ENCODE measurements at places on chromosomes 6 and 20.

DNA sequence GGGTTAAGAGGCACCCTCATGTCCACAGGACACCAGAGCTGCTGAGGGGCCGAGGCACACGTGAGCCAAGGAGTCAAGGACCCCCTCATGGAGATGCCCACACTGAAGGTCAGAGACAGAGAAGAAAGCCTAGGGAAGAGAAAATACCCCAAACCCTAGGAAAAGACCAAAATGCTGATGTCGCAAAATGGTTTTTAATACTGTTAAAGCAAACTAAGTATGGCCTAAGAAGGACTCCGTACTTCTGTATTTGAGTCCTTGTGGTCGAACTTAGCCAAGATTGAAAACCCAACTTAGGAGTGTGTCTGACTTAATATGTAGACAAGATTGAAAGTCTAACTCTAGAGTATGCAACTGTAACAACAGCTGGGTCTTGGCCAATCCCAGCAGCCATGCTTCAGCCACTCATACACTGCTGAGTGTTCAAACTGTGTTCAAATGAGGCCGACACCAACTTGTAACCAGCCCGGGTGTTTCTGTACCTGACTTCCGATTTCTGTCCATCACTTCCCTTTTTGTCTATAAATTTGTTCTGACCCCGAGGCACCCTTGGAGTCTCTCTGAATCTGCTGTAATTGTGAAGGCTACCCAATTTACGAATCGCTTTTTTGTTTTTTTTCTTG is 92.6 kb upstream of the AGPAT4 start:
- DNase-seq = no peak

DNA sequence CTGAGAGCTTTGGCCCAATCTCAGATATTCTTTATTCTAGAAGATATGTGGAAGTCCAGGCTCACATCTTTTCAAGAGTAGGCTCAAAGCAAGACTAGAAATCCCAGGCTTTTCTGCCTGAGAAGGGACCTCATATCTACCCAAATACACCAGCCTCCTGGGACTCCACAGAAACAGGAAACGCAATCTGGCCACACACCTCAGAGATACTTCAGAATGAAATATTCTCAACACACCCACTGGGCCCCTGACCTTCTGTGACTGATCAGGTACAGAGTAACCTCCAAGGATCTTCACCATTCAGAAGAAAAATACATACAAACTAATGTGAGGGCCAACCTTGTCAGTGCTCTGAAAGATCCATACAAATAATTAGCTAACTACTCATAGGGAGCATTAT is 183.2 kb downstream of the HIVEP2 start:
- DNase-seq = no peak

GRCh38 chr6:113292646-113293422 is 564.3 kb upstream of the MARCKS start:
- no peak for DNase-seq

DNA sequence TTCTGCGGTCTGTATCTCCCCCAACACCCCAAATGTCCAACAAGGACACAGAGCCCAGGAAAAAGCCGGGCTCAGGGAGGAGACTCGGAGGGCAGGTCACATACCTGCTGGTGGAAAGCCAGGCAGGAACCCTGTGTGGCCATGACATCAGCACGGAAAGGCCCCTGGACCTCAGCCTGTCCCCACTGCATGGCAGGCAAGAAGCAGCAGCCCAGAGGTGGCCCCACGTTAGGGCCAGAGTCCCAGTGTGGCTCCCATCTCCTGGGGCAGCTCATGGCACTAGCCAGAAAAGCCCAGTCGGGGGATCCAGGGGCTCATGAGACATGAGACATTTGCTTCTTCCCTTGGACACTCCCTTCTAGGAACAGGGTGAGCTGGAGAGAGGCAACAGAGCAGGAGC is 258.7 kb downstream of the DLL1 start:
- no peak for DNase-seq

DNA sequence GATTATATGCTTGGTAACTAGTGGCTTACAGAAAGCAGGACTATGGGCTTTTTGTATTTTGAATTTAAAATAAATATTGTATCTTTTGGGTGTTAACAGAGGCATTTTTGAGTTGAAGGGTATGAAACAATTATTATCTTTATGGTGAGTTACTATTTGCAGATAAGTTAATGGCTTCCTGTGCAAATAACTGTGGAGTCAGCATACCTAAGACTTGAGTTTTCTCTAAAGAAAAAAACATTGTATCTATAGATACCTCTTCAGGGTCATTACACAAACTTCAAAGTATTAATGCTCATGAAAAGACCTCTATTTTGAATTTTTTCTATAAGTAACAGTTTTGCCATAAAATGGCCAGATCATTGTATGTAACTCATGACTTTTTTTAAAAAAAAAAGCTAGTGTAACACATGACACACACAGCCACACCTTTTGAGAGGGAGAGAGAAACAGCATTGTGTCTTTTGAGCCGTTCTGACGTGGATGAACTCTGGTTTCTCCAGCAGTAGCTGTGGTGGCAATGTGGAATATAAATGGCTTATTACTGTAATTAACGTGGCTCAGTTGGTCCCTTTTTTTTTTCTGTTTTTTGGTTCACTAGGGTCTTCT is 36.3 kb downstream of the PLEKHG1 start:
- no peak for DNase-seq

GRCh38 chr6:82251942-82252341 is 4.4 kb upstream of the IBTK start:
- DNase-seq = no peak

DNA sequence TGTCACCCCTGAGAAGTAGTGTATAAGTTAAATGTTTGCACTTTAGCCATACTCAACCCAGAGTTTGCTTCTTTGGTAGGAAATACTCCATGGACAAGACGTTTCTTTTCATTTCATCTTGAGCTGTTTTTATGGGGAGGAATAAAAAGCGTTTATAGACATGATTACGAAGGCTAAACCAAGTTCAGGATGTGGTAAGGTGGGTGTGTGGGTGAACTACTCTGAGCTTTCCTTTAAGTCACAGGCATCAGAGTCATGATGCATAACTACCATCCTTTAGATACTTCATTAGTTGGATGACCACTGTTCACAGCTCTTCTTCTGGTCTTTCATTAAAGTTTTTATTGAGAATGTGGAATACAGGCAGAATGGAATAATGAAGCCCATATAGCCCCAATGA is 48.9 kb downstream of the EBF4 start:
- DNase-seq = no peak

DNA sequence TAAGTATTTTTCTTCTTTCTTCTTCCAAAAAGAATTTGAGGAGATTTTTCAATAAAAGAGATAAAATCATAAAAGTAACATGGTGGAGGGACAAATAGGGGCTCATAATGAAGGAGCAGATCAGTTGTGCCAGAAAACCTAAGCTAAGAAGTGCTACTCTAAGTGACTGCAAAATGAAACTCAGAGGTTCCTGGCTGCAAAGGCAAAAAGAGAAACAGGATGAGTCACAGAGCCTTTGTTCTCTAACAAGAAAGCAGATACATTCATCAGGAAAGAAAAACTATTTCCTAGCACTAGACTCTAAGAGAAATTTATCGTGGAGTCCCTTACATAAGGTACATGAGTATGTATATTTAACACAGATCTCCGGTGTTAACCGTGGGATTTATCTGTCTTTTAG is 49.8 kb downstream of the TSHZ2 start:
- no peak for DNase-seq

- DNase-seq = no peak
Observed at GRCh38 chr20:12014276-12014675, 96.6 kb downstream of the BTBD3 start.

- DNase-seq = no peak
Observed at GRCh38 chr6:19692506-19693298, 144.5 kb upstream of the ID4 start.

GRCh38 chr20:60483371-60483770 is 525.1 kb downstream of the CDH26 start:
- no peak for DNase-seq

DNA sequence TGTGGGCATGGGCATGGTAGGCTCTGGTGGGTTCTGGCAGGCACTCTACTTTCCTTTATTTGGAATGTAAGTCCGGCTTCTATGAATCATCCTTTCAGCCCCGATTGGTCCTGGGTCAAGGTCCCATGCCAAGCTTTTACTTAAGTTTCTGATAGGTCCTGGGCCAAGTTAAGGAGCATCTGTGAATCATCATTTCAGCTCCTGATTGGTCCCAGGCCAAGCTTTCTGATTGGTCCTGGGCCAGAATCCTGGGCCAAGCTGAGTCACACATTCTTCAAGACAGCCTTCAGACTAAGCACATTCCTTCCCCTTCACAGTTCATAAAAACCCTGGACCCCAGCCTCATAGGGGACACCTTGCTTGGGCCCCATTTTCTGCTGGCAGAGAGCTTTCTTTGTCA is 231.0 kb upstream of the EYS start:
- DNase-seq = no peak

- DNase-seq = no peak
Observed at GRCh38 chr20:49572857-49573256, 4.9 kb upstream of the PTGIS start.

DNA sequence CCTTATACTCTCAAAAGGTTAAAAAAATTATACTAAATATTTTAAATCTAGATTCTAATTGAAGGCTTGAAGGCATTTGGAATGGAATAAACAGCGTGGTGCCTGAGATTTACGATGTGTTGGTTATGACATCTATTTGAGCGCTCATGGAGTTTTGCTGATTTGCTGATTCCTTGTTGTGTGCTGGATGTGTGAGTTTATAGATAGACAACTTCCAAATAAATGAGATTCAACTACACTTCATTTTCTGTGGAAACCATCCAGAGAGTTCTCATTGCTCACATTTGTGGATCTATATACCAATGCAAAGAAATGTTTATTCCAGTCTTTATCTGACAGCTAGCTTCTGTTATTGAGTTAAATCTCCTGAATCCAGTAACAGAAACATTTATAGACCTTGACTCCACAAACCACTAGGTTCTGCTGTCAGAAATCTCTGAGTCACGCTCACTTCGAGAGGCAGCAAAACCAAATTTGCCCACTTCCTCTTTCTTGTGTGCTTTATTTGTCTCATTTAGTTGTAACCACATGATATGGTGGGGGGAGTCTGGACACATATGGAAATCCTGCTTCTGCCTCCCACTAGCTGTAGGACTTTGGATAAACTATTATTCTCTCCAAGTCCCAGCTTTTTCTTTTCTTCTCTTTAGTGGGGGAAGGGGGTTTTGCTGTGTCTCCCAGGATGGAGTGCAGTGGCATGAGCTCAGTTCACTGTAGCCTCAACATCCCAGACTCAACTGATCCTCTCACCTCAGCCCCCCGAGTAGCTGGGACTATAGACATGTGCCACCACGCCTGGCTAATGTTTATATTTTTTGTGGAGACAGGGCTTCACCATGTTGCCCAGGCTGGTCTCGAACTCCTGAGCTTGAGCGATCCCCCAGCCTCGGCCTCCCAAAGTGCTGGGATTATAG is 54.5 kb downstream of the IPCEF1 start:
- no peak for DNase-seq

- DNase-seq = no peak
Observed at GRCh38 chr6:41440958-41441357, 105.2 kb upstream of the FOXP4 start.

- no peak for DNase-seq
Observed at GRCh38 chr6:105256619-105257018, 76.8 kb upstream of the POPDC3 start.

- no peak for DNase-seq
Observed at GRCh38 chr6:5287205-5287965, 26.1 kb downstream of the FARS2 start.

GRCh38 chr20:54475334-54476168 is at the start of gene DOK5:
Gene DOK5 (plus strand): TSS chr20:54475593. CDS start chr20:54475947, 354 bp downstream.
- no peak for DNase-seq

GRCh38 chr6:125587666-125588632 is 161.5 kb upstream of the HEY2 start:
- DNase-seq = no peak

DNA sequence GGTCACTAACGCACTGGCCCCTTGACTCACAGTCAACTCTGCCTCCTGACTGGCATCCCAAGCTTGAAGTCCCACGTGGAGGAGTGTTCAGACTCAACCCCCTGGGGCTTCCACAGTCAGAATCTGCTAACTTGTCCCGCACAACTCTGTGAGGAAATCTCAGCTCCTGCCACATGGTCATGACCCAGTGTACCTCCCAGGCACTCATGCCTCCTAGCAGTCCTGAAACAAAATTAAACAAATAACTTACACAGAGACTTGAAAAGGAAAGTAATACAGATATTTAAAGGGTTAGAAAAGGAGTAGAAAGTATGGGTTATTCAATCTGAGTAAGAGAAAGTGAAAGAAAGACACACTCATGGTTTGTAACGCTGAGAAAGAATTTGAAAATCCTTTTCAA is 134.9 kb downstream of the GMDS start:
- DNase-seq = no peak

DNA sequence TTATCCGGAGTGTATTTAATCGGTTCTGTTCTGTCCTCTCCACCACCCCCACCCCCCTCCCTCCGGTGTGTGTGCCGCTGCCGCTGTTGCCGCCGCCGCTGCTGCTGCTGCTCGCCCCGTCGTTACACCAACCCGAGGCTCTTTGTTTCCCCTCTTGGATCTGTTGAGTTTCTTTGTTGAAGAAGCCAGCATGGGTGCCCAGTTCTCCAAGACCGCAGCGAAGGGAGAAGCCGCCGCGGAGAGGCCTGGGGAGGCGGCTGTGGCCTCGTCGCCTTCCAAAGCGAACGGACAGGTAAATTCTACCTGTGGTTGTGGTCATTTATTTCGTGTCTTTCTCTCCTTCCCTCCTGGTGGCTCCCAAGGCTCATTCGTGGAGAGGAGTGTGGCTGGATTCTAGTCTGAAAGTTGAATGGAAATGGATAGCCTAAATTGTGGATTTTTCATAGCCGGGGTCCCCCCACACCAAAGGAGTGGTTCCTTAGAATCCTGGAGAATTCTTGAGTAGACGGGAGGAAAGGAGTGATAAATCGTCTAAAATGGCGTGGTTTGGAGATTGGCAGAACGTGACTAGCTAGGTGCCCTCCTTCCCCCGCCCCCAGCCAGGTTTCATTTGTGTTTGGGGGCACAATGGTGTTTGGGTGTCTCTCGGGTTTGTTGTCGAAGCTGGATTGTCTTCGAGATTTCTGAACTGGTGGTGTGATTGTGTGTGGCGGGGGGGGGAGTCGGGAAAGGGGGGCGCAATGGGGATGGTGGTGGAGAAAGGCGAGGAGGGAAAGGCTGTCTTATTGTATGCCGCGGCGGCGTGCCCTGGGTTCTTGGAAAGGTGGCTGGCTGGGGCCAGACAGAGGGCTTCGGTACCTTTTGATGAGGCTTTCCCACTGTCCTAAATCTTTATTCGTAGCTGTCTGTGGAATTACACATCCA is 673 bp downstream of the MARCKS start:
- no peak for DNase-seq

DNA sequence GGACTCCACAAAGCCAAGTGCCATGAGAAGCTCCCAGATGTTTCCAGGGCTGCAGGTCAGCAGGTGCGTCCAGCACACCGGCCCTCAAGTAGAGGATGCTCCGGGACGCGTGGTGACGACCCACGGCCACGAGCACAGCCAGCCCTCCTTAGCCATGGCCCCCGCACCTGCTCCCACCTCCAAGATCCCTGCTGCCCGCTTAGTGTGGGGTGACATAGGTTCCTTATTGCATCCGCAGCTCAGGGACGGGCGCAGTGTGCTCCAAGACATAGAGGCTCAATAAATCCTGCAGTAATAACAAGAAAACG is 138.1 kb upstream of the RPS6KA2 start:
- no peak for DNase-seq
